ENCODE measurements at places on chromosomes 13 and 19.

DNA sequence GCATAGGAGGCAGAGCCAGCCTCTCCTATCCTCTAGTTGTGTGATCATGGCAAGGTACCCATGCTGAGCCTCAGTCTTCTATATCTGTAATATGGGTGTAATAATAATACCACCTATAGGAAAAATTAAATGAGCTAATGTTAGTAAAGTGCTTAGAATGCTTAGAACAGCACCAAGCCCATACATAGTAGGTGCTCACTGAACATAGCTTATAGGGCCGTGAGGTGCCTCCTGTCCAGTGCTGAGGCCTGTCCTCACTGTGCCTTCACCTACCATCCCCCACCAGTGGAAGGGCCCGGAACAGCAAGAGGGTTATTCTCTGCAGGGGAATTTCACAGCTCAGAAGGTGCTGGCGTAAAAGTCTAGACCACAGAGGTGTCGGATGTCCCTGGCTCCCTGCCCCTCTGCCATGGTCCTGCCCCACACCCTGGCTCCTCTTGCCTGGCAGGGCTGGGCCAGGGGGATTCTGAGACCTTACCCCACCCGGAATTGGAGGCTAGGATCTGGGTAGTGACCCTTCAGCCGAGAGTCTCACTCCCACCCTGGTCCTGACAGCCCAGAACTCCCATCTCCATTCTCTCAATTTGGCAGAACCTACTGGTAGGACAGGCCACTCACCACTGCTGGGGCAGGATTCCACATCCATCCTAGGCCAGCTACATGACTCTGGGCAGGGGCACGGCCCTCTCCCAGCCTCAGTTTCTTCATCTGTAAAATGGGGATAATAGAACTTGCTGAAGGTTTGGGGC lies 2.2 kb upstream of the SCN1B start:
- no peak for DNase-seq

GRCh38 chr13:72677431-72677830 lies 50.0 kb downstream of the MZT1 start:
- no peak for DNase-seq

DNA sequence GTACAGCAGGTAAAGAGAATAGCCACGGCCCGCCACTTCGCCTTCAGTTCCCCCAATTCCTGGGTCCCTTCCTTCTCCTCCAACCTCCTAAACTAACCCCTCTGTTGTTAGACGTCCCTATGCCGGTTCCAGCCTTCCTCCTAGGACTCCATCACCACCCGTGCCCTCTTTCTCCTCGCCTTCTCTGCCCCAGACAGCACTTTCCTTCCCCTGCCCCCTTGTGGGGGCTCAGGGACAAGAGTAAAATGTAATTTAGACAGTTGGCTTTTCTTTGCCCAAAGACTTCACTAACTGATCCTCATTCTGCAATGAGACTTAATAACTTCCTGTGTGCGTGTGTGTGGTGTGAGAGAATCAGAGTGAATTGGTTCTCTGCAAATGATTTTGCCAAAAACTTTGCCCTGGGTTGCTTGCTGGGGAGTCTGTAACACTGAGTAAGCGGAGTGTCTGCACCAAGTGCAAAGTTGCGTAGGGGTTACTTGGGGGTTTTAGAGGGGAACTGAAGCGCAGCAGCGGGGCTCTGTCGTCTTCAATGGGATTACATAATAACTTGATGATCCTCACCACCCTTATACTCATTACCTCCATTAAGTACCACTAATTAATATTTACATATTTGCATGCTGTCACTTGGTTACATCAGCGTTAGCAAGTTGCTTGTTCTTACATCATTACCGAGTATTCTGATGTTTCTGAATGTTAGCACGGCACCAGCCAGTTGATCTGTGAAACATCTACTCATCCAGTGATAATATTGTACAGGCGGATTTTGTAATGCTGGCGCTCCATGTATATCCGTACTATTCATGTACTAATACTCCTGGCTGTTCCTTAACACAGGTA lies 19.9 kb upstream of the SGCG start:
- no peak for DNase-seq

DNA sequence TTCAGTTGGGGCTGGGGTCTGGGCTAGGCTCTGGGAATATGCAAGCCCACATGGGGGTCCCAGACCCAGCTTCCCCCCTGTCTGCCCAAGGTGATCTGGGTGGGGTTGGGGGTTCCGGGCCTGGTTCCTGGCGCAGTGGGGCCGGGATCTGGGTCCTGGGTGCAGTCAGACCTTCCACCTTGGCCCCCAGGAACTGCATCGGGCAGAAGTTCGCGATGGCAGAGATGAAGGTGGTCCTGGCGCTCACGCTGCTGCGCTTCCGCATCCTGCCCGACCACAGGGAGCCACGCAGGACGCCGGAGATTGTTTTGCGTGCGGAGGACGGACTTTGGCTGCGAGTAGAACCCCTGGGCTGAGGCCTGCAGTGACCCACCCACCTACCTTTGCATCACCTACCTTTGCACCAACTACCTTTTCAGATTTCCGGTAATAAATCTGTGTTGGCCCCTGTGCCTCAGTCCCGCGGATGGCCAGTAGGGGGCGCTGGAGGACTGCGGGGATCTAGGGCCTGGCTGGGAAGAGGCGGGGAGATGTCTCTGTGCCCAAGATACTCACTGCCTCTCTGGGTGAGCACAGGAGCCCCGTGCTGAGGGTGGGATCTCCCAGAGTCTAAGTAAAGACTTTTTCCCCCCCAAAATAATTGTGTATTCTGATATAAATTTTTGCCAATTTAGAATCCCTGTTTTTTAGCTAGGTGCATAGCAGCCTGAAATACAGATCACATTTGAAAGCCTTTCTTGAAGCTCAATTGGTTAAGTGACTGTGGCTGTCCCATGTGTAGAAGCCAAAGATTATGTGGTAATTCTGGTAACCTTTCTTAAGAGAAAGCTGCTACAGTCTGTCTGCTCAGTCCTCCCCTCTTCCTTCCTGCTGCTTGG lies 11.5 kb upstream of the CYP4F3 start:
- DNase-seq = peak; percentile 64

GRCh38 chr19:35254341-35255297 lies 5.8 kb downstream of the LSR start:
- DNase-seq = no peak

- peak; percentile 63 for DNase-seq
Observed at GRCh38 chr13:28751175-28751960, 32.6 kb upstream of the SLC46A3 start.

DNA sequence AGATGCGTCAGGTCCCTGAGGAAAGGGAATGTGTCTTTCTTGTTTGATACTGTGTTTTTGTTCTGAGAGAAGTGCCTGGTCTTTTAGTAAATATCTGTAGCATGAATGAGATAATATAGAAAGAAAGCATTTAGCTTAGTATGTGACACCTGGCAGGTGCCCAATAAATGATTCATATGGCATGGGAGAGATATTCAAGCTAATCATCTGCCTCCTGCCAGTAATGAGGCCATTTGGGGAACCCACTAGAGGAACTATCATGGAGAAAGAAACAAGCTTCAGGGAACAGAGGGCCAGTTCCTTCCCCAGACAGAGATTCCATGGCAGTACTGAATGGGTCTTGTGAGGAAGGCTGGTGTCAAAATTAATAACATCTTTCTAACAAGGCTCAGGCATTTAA lies 603.9 kb downstream of the DCT start:
- DNase-seq = no peak

DNA sequence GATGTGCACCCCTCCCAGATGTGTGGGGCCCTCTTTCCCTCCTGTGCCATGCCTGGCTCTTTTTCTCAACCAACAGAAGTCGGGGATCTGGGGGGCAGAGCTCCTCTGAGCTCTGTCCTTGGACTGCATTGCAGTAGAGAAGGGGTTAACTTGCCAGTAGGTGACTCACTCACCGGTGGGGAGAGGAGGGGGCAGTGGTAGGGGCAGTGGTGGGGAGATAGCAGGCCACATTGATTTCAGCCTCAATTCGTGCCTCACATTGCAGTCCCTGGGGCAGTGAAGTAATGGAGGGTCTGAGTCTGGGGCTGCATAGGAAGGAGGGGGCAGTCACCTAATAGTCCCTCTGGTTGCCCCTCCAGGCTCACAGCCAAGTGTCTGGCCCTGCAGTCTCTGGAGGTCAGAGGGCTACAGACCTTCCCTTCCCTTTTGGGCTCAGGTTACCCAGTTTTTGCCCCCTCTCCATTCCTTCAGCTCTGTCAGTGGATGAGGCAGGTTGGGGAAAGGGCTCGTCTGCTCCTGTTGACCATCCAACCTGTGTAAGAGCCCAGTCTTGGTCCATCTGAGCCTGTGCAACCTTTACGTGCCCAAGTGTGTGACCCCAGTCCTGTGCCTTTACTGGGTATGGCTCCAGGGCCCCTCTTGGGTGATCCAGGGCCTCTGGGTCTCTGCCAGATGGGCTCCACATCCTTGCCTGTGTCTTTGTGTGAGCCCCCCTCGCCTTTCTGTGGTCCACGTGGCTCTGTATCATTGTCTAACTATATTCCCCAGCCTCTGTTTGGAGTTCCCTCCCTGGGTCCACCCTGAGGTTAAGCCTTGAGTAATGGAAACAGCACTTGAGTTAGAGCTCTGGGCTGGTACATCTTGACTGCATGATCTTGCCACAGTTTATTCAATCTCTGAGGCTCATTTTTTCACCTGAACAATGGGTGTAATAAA lies 13.0 kb downstream of the CIC start:
- DNase-seq = no peak

GRCh38 chr19:48445256-48445605 lies 552 bp upstream of the GRWD1 start:
- DNase-seq = no peak

DNA sequence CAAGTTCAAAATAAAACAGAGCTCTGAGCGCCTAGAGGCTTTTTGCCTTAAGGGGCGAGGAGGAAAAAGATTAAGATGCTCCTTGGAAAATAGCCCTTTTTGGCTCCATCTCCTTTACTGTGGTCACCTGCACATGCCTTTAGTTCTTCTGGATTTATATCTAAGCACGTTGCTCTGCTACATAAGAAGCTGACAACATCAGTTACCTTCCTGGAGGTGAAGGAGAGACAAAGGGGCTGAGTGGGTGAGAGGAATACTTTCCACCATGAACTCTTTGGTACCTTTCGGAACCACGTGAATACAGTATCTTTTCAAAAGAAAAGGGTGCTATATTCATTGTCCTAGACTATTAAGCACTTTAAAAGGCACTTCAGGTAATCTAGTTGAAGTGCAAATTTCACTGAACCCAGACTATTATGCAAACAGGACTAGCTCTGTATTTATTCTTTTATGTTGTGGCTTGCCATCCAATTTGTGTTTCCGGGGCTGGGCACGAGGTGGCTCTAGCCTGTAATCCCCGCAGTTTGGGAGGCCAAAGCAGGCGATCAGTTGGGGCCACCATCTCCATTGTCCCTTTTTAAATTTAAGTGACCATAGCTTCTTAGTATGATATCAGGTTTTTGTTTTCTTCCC lies 201.5 kb downstream of the TM9SF2 start:
- no peak for DNase-seq

- DNase-seq = no peak
Observed at GRCh38 chr19:45395821-45396617, 8.8 kb downstream of the PPP1R13L start.

- DNase-seq = no peak
Observed at GRCh38 chr19:48398102-48398374, 4.6 kb downstream of the GRIN2D start.

DNA sequence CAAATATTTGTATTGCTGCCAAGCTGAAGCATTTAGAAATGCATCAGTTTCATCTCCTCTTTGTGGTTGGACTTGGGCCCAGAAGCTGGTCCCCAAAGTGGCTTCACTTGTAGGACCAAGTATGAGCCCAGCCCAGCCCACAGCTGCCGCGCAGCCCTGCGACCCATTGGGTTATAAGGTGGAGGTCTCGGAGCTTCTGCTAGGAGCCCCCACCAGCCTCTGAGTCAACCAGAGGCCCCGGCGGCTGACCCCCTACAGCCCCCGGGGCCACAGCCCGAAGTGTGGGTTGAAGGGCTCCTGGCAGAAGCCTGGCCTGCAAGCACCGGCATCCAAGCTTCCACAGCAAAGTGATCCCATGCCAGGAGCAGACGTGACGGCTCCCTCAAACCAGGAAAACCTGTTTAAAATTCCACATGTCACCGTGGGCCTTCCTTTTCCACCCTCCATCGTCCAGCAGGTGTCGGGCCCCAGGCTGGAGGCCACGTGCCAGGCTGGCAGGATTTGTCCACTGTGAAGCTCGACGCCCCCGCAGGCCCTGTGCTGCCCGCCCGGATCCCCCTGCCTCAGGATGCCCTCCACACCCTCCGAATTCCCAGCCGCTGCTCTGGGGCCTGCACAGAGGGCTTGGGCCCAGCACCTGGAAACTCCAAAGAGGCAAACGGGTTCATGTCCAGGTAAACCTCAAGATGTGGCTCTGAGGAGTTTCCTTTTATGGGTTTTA lies 54.7 kb downstream of the C13orf46 start:
- DNase-seq = no peak

DNA sequence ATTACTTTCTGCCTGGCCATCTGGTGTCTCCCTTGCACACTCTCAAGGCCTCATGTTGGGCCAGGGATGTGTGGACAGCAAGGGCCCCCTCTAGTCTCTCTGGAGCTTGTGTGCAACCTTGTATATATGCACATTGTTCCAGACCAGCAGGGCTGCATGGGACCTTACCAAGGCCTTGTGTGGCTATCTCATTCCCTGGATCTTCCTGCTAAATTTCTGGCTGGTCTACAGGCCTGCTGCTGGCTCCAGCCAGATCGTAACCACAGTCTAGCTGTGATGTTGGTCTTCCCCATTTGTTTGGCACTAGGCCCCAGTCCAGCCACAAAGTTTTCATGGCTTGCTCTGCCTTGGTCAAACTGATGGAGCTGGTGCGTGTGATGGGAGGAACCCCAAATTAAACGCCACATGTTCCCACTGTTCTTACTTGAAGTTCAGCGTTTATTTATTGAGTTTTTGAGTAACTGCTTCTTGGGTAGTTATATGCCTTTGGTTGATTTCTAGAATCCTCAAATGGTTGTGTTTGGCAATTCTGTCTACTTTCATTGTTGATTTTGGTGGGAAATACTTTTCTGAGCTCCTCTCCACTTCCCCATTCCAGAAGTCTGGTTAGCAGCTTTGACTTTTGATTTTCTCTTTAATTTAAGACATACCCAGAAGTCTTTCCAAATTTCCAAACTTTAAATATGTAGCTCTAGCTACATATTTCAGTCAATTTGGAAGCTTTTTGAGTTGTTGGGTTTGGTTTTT lies 56.4 kb downstream of the SIPA1L3 start:
- no peak for DNase-seq

GRCh38 chr13:78121001-78121400 lies 202.4 kb upstream of the EDNRB start:
- DNase-seq = no peak

DNA sequence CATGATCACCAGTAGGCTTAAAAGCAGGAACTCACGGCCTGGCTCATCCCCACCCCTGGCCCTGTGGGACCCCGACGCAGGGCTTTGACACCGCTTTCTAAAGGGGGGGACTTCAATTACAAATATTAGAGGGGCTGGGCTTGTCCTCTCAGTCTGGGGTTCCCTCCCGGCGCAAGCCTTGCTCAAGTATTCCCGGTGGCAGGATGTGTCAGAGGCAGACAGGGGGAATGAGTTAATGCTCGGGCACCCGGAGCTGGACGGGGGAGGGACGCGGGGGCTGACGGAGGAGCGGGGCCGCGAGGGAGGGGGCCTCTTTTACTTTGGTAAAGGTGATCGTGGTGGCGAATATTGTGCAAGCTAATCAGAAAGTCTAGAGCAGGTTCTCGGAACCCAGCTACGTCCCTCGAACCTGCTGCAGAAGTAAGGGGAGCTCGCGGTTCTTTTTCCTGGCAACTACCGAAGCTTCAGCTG lies 1.1 kb downstream of the FGF14 start:
- DNase-seq = no peak

GRCh38 chr13:36806102-36806501 lies 12.9 kb upstream of the RFXAP start:
- DNase-seq = no peak

GRCh38 chr13:98466634-98467236 lies 110.2 kb downstream of the STK24 start:
- DNase-seq = no peak

All from T47D (cell line).